Endothelial cell (in vitro differentiated cells): ENCODE measurements at places on chromosomes 16 and 17.

DNA sequence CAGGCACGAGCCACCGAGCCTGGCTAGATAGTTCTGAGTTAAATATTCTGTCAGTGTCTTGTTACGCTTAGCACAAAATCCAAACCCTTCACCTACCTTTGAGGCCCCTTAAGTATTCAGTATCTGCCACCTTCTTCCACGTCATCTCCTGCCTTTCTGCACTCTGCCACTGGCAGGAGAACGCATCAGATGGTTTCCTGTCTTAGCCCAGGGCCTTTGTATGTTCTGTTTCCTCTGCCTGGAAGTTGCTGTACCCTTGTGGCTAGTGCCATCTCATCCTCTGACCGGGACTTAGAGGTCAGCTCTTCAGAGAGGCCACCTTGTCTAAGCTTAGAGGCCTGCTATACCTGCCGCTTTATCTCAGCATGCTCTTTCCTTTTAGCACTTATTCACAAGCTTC lies 67.5 kb upstream of the LGALS9 start:
- no peak for DNase-seq

- no peak for DNase-seq
Observed at GRCh38 chr16:22054847-22055590, 37.3 kb upstream of the VWA3A start.

DNA sequence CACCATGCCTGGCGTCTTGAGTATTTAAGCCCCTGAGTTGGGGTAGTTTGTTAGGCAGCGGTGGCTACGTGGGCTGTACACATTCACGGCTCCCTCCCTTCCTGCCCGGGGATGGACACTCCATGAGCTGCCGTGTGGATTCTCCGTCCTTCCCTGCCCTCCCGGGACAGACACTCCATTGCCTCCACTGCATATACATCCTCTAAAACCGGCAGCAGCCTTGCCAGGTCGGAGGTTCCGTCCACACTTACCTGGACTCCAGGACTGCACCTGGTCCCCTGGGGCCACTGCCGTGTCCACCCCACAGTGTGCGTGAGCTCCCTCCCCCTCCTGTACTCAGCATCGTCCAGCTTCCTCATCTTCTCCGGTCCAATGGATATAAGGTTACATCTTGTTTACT lies 3.5 kb upstream of the SPATA2L start:
- DNase-seq, result no peak

DNA sequence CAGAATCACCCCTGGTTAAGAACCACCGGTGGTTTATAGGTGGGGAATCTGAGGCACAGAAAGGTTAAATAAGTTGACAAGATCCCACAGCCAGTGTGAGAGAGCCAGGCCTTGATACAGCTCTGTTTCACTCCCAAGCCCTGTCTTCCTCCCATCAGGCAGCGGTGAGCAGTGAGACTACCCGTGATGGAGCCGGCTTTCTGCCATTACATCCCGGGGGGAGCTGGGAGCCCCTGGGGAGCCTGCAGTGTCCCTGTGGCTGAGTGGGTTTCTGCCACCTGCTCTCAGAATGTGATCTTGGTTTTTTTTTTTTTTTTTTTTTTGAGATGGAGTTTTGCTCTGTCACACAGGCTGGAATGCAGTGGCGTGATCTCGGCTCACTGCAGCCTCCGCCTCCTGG lies 66.4 kb downstream of the ABCC1 start:
- DNase-seq, result no peak

- DNase-seq, result no peak
Observed at GRCh38 chr16:29994600-29995323, 655 bp downstream of the HIRIP3 start.

GRCh38 chr17:79242873-79243602 lies 168.4 kb downstream of the ENGASE start:
- no peak for DNase-seq

DNA sequence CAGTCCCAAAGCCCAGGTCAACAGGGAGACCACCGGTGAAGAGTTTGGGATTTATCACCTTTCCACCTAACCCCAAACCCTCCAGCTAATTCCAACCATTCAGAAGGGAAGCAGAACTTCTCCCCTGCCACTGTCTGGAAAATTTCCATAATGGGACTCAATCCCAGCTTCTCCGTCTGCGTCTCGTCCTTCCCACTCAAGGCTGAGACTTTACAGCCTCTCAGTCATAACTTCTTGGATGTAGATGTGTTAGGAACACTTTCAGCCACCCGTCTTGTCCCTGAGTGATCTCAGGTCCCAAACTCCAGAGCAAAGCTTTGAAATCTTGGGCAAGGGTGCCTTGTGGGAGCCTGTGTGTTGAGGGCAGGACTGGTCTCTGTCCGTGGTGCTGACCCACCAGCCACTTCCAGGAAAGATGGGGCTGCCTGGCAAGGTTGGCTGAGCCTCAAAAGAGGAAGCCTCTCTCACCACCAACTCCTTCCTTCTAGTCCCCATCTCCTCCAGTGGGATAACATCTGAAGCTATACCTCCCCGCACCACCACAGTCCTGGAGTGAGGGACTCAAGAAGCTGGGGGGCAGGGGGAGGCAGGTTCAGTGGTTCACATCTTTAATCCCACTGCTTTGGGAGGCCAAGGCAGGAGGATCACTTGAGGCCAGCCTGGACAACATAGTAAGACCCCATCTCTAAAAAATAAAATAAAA lies 9.3 kb downstream of the GAS2L2 start:
- peak; percentile 67 for DNase-seq

DNA sequence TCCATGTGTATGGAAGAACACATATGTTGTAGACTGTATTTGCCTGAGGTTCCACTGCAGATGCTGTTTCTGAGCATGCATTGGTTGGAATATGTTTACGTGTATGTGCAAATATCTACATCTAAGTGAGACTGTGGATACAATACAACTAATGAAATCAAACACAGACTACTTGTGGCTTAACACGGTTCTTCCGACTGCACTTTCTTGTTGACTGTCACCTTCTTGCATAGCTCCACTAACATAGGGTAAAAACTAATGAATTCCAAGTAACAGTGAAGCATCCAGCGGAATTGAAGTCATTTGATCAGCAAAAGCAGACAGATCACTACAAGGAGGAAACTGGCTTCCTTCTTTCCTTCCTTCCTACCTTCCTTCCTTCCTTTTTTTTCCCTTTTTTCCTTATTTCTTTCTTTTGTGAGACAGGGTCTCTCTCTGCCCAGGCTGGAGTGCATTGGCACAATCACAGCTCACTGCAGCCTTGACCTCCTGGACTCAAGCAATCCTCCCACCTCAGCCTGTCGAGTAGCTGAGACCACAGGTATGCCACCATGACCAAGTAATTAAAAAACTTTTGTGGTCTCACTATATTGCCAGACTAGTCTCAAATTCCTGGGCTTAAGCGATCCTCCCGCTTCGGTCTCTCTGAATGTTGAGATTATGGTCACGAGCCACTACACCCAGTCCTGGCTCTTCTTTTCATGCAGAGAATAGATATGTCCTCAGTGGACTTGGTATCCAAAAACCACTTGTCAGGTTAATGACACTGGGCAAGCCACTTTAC lies 22.0 kb upstream of the CCL1 start:
- no peak for DNase-seq

DNA sequence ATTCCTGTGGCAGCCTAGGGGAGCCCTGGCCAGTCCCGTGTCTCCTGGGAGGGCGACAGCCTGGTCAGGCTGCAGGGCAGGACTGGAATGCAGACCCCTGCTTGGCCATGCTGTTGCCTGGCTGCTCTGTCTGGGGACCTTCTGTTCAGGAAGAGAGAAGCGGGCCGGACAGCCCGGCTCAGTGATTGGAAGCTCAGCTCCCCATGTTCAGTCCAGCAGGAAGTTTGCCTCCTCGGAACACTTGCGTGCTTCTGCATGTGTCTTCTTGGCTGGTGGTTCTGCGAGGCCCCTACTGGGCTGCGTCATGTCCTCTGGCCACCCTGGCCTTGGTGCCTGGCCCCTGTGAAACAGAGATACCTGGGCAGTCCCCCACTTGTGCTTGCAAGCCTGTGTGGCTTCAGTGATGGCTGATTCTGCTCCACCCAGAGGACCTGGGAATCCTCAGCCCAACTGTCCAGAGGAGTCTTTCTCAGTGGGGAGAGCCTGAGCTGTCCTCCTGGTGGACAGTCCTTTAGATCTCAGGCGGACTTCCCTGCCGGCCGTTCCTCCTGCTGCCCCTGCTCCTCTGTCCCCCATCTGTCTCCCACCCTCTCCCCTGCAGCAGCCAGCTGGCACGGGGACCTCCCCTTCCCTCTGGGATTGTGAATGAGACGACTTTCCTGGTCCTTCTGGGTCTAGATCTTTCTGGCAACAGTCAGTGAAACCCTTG lies 279.5 kb downstream of the SEC14L1 start:
- DNase-seq, result no peak

GRCh38 chr16:55834049-55834448 lies 1.2 kb upstream of the CES1 start:
- no peak for DNase-seq
